ENCODE measurements at places on chromosomes 11 and 22.

- no peak for DNase-seq
Measured at GRCh38 chr11:115761348-115761747, 257.1 kb upstream of the CADM1 start.

DNA sequence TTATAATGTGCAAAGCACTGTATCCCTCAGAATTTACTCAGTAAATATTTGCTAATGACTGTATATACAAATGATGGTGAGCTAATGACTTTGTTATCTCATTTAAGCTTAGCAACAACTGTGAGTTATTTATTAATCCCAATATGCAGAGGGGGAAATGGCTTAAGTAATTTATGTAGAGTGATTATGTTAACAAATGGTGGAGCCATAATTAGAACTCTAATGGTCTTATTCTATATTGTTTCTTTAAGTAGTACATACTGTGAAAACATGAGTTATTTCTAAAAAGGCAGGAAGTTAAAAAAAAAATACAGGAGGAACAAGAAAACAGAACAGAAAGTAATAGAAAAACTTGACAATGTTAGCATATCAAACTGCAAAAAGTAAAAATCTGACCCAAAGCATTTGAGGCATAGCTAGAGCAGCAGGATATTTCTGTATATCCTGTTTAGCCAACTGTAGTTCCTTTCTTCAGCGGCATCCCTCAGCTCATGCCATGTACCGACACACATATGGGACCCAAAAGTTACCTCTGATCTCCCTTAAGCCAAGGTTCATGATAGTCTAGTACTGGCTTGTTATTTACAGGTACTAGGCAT lies 94.2 kb downstream of the FCHSD2 start:
- no peak for DNase-seq

DNA sequence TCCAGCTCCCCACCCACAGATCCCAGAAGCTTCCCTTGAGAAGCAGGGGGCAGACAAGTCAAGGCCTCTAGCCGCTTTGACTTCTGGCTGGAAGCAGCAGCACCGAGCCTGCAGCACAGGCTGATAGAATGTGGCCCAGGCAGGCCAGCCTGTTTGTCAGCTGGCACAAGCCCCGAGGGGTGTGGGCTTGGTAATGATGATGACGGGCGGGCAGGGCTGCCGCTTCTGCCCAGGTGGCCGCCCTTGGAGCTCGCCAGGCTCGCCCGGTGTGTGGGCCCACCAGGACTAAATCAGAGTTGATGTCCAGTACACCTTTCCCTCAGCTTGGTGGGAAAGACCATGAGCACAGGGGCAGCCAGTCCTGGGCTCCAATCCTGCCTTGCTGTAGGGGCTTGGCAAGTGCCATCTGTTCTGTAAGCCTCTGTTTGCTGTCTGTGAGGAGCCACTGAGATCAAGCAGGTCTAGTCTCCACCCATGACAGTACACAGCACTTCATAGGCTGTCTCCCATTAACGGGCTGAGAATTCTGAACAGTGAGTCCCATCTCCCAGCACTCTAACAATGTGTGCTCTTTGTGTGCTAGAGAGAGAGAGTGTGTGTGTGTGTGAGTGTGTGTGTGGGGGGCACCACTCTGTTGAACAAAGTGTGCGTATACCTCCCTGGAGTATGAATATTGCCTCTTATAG lies 26.8 kb downstream of the MICAL2 start:
- DNase-seq: no peak

- DNase-seq: no peak
Measured at GRCh38 chr11:73260127-73260457, 12.0 kb upstream of the P2RY6 start.

GRCh38 chr22:40107851-40108378 lies 69.8 kb upstream of the TNRC6B start:
- DNase-seq: no peak

DNA sequence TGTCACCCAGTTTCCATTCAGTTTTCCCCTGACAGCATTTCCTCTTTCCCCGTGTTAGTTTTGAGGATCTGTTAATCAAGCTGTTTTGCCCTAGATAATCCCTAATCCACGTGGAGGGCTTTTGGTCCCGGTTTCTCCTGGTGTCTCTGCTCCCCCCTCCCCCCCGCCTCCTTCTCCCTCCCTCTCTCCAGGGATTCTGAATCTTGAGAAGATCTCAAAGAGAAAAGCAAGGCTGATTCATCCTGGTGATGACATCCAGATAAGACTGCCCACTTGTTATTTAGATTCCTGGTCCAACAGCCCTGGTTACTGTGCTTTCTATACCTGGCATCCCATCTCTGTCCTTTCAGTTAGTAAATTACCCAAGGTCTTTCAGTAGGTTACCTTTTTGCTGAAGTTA lies 59.4 kb downstream of the KCNA4 start:
- DNase-seq: no peak

- DNase-seq: no peak
Measured at GRCh38 chr22:19872779-19873137, 18.1 kb upstream of the GNB1L start.

GRCh38 chr11:113114705-113115027 lies 153.4 kb downstream of the NCAM1 start:
- DNase-seq: no peak

DNA sequence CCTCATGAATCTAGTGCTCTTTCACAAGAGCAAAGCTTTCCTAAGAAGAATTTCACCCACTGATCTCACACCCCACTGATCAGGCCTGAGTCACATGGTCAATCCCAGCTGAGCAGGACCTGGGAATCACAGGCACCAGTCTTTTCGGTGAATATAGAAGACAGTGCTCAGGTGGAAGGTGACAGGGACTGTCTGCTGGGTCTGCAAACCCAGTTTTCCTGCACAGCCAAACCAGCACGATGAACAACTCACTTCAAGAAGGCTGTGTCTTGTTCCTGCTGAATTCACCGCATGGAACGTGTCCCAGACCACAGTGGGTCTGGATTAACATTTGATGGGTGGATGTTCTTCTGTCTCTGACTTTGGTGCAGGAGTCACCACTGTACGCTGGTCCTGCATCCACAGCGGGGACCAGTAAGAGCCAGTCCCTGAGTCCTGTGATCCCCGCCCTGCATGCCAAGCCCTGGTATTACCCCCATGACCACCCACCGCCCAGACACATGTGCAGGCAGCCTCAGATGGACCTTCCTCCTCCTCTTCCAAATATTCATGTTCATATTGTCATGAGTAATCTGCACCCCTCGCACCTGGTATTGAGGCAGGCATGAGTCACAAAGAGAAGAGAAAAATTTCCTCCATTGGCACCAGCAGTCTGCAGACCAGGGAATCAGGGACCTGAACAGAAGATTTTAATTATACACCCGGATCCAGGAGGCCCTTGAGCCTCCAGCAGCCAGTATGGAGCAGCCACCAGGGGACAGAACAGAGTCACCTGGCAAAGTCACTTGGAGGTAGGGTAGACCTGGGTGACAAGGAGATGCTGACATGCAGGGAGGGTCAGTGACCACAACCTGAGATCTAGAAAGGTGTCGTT lies 8.6 kb upstream of the IGLL5 start:
- DNase-seq: no peak

GRCh38 chr22:17774206-17774925 lies at the start of gene BID:
BID (minus strand) TSS chr22:17774469; CDS start chr22:17750116, 24,353 bp downstream.
- no peak for DNase-seq

- no peak for DNase-seq
Measured at GRCh38 chr11:28673691-28674432, 565.7 kb downstream of the METTL15 start.

- DNase-seq: peak; percentile 24
Measured at GRCh38 chr22:30396871-30397655, at the start of gene SEC14L2. SEC14L2 (plus strand) TSS chr22:30397018; CDS start chr22:30397117, 99 bp downstream.

DNA sequence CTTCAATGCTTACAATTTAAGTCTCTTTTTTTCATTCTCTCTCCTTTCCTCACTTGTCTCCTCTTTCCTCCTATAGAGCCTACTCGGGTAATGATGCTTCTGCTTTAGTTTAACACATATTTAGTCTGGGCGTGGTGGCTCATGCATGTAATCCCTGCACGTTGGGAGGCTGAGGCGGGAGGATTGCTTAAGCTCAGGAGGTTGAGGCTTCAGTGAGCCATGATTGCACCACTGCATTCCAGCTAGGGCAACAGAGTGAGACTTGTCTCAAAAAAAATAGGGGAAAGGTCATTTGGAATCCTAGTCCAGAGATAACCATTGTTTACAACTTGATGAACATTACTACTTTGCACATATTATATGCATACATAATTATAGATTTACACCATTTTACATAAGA lies 1.4 kb upstream of the CCT8L2 start:
- DNase-seq: no peak

DNA sequence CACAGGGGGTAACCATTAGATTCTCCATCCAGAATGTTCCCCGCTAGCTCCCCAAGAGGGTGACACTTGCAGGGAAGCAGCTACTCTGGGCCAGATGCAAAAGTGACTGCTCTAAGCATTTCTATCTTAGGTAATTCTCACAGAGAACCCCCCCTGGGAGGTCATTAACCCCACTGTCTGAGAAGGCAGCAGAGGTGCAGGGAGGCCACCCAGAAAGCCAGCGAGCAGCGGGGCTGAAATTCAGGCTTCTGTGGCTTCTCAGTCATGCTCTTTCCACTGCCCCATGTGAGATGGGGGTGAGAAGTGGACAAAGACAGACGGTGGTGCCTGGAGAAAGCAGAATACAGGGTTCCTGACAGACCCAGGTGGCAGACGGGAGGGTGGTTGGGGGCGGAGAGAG lies 114.4 kb upstream of the ASPHD2 start:
- DNase-seq: no peak

DNA sequence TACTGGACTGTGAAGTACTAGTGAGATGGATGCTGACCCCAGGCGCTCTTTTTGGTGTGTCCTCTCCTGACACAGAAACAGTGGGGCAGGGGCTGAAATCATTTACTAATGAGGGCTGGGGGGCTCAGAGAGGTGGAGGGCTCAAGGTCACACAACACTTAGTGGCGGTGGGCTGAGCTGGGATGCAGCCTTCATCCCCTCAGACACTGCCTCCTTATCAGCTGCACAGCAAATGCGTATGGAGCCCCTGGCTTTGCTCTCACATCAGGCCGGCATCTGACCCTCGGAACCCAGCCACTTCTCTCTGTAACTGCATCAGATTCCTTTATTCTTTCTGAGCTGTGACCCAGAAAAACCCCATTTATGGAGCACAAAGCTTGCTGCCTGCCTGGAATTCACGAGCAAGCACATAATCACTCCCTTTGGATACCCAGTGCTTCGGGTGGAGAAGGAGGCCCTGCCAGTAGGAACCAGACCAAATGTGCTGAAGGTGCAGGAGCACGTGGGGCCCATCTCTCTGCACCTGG lies 736.6 kb downstream of the TBC1D22A start:
- DNase-seq: no peak

GRCh38 chr11:10493041-10493663 lies 38.1 kb downstream of the AMPD3 start:
- DNase-seq: no peak

- DNase-seq: no peak
Measured at GRCh38 chr11:77152846-77153245, 24.8 kb downstream of the MYO7A start.

- DNase-seq: no peak
Measured at GRCh38 chr11:95296165-95296564, 65.2 kb upstream of the SESN3 start.

GRCh38 chr11:45318516-45318915 lies 32.4 kb upstream of the SYT13 start:
- no peak for DNase-seq

GRCh38 chr11:1448882-1449281 lies 37.7 kb downstream of the MOB2 start:
- no peak for DNase-seq

- DNase-seq: no peak
Measured at GRCh38 chr11:64369440-64370421, 10.8 kb downstream of the RPS6KA4 start.

- no peak for DNase-seq
Measured at GRCh38 chr11:60116996-60117790, 28.7 kb downstream of the MS4A2 start.

DNA sequence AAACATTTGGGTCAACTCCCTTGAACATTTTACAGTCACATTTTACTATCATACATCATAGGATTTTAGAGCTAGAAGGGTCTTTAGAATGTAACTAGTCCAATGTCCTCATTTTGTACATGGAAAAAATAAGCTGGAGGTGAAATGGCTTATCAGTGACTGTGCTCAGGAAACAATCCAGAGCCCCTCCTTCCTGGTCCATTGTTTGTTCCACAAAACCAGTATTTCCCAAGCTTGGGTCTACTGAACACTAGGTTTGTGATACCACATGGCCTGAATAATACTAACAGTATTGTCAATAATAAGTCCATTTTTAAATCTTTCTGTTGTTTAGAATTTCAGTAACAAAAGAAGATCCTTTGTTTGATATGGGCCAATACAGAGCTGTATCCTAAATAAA lies 27.1 kb downstream of the PDGFD start:
- DNase-seq: no peak

DNA sequence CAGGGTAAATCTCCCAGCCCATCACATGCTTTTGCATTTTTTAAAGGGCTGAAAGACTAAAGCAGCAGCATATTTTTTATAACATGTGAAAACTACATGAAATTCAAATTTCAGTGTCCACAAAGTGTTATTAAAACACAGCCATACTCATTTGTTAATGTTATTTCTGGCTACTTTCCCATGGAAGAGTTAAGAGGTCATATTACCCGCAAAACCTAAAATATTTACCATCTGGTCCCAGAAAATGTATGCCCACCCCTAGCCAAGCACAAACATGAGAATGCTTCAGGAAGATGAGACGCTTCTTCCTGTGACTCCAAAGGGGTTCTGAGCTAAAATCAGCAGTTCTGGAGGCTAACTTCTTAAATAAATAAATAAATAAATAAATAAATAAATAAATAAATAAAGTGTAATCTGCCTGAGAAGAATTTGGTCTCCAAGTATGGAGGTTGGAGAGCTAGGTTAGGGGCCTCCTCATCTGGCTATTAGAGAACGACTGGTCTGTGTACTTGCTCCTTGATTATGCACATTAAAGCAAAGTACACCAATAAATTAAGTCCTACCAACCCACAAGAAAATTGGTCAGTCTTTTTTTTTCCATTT lies 9.7 kb downstream of the IMMP1L start:
- no peak for DNase-seq

DNA sequence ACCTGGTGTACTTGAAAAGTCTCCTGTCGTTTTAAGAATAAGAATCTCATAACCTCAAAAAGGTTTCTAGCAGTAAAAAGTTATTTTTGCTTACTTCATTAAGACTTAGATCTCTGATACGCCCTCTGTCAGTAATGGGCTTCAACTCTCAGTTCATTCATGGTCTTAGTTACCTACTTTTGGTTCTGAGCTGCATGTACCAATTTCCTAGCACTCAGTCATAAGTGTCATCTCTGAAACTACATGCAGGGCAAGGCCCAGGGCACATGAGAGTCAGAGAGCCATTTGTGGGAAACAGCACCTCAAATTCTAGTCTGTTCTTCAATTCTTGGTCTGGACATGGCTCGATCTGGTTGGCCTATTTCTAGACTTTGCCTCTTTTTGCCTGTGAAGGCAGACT lies 838.4 kb downstream of the FAM181B start:
- DNase-seq: no peak

- DNase-seq: no peak
Measured at GRCh38 chr11:8096575-8096974, 15.6 kb downstream of the TUB start.

Data from stimulated activated CD8-positive, alpha-beta memory T cell treated with anti-CD3 and anti-CD28 coated beads, Interleukin-12 subunit alpha, Interleukin-12 subunit beta, amount 100 ng/mL, for 4 hours (primary cell).